ENCODE measurements at places on chromosomes 6 and 20.

DNA sequence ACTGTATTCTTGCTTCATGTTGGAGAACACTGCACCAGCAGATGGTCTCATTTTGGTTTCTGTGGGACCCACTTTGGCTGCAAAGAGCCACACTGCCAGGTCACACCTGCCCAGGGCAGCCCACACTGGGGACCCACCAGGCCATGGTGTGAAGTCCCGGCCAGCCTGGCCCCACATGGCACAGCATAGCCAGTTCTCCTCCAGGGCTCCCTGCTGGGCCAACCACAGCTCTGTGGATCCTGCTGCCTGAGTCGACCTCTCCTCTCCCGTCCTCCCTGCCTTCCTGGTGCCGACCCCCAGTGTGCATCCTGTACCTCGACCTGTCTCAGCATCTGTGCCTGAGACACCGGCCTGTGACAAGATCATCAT is 3.0 kb downstream of the ARFRP1 start:
- DNase-seq, result no peak

DNA sequence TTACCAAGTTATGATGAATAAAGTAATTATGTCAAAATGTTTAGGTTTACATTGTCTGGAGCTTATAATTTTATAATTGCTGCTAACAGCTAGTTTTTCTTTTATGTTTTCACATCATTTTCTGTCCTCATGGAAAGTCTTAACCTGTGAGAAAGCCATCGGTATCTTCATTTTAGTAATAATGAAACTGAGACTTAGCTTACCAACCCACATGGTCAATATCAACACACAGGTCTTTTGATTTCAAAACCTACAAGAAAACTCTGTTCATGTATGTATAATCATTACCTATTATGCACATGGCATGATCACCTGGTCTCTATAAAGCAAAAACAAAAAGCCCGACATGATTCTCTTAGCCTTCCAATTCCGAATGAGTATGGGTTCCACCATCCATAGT is 61.9 kb downstream of the KCNQ5 start:
- no peak for DNase-seq

DNA sequence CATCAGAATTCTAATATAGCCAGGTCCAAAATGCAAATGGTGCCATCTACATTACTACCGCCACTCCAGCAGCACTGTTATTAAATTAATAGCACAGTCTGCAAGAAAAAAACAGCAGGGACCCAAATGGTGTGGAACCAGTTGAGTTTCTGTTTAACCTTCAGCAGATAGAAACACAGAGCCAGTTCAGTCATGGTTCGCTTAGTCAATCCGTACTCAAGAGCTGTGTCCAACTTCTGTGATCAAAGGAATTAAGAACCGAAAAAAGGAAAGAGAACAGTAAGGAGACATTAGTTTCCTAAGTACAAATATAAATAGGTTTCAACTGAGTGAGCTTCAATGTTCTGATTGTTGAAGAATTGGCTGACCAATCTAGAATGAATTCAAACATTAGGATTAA is 107.7 kb downstream of the TRDN start:
- no peak for DNase-seq

GRCh38 chr6:147204060-147204785 is at the start of gene STXBP5:
STXBP5 (plus strand) TSS chr6:147204417; CDS start chr6:147204533, 116 bp downstream.
- peak; percentile 4 for DNase-seq

- no peak for DNase-seq
Observed at GRCh38 chr6:91352878-91353277, 766.0 kb upstream of the MAP3K7 start.

- no peak for DNase-seq
Observed at GRCh38 chr6:10695086-10695657, 400 bp downstream of the PAK1IP1 start.

DNA sequence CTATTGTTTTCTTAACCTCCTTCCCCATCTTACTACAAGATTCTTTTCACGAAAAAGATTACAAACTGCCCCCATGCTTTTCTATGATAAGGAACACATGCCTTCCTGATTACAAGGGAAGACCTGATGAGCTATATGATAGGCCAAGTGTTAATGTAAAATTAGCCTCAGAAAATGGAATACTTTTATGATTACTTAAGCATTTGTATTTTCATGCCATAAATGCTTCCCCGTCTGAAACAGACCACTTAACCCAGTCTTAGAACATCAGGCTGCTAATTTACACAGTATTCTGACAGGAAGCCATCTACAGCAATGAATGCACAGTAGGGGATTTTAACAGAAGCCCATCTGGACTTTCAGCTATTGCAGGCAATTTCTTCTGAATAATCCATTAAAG is 274.9 kb downstream of the HAO1 start:
- DNase-seq, result no peak

DNA sequence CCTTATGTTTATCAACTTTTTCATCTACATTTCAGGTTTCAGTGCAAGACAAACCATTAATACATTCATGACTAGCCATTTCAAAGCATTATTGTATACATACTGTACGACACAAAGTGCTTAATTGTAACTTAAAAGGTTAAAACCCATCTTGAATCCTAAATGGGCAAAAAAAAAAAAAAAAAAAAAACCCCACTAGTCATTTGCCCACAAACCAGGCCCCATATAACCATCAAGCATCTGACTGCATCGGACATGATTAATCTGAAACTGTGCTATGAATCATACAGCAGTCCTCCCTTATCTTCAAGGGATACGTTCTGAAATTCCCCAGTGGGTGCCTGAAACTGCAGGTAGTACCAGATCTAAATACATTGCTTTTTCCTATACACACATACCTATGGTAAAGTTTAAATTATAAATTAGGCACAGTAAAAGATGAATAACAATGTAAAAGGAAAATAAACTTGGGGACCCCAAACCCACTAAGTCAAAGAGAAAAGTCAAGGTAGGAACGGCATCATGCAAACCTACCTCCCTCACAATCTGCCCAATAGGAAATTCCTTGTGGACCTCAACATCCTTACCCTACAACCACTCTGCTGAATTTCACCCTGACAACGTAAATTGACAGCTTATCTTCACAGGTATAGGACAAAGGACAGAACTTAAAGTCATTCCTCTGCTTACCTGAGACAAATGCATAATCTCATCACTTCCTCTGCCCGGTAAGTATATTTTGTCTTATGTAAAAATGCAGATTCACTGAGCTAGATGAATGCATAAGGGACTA is 14.3 kb downstream of the B4GALT5 start:
- no peak for DNase-seq

- no peak for DNase-seq
Observed at GRCh38 chr20:31908424-31908823, 38.0 kb downstream of the TTLL9 start.
